ENCODE measurements at places on chromosomes 3 and 15.

- no peak for DNase-seq
These were observed 156.8 kb upstream of the ADAMTS9 start for GRCh38 chr3:64844558-64844957.

DNA sequence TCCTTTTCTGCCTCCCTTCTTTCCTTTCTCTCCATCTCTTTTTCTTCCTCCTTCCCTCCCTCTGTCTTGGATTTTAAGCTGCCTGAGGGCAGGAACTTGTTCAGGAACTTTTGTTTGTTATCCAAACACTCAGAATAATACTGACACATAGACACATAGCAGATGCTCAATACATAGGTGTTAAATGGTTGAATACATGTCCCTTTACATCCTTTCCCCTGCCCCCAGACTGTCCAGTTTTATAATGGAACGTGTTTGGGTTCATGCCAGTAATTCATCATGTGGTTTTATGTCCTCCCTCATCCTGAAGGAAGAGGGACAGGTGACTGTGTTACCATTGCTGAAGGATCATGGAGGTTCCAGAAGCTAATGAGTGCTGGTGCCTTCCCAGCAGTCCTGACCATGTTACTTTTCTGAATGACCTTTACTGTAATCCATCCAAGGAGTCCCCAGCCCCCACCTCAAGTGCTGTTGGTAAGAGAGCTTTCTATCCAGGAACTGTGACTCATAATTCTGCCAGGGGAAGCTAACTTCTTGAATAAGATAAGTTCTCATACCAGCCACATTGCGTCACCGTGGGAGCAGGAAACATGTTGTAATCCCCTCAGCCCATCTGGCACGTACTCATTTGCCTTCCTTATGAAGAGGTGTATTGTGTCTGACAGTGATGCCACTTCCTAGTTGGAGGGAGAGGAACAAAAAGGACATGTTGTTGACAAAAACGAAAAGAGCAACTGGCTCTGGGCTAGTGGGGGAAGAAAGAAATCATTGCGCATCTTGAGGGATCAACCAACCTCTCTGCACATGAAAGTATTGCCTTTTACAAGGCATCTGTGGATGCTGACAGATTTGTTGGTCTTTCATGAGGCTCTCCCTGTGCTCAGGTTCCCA lies 52.4 kb downstream of the IL1RAP start:
- DNase-seq = peak; percentile 99

DNA sequence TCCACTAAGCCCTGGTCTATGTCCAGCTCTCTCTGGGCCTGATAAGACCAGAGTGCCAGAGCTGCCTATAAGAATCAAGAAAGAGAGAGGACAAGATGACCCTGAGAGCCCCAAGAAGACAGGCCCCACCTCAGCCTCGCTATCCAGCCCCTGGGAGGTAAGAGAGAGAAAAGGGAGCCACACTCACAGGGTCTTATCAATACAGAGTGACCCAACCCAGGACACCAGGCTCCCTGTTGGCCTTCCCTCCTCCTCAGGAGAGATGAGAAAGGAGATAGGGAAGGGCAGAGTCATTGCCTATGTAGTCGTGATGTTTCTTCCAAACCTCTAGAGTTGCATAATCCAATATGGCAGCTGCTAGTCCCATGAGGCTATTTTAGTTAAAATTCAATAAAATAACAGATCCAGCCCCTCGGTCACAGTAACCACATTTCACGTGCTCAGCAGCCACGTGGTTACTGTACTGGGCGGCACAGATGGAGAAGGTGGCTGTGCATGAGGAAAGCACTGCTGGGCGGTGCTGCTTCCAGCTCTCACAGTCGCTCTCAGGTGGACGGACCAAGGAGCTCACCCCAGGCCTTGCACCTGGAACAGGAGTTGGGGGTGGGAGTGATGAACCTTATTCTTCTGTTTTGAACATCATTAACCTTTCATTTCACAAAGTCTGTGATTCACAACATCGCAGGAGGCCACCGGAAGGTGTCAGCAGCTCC lies 525.8 kb downstream of the SHQ1 start:
- DNase-seq = no peak

- no peak for DNase-seq
These were observed 30.4 kb downstream of the SLC41A3 start for GRCh38 chr3:126053513-126053912.

DNA sequence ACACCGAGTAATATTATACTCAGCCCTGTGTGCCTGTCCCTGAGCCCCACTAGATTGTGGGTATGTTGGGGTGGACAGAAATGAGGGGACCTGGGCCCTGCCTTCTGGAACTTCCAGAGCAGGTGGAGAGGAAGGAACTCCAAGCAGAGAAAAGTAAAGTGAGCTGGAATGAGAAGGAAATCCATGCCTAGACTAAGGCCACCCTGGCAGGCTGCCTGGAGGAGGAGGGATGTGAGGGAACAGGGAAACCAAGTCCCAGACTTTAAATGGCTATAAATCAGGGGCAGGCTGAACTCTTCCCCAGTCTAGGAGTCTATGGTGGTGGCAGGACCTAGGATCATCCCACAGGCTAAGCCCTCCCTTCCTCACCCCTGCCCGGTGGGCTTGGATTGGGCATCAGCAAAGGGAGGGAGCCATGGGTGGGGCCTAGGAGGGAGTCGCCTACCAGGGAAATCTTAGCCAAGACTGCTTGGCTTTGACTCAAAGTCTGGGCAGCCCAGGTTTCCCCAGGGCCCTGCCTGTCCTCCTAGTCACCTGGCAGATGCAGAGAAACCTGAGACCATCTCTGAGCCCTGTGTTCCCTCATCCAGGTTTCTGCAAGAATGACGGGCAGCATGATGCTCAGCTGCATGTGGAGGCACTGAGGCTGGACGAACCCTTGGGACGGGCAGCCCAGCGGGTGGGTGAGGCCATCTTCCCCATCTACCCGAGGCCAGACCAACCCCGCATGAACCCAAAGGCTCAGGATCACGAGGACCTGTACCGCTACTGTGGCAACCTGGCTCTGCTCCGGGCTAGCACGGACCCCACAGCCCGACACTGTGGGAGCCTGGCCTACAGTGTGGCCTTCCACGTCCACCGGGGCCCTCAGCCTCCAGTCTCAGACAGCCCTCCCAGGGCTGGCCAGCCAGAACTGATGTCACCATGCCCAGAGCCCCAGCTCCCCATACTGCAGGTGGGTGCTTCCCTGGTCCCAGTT lies 15.6 kb upstream of the STRA6 start:
- no peak for DNase-seq

DNA sequence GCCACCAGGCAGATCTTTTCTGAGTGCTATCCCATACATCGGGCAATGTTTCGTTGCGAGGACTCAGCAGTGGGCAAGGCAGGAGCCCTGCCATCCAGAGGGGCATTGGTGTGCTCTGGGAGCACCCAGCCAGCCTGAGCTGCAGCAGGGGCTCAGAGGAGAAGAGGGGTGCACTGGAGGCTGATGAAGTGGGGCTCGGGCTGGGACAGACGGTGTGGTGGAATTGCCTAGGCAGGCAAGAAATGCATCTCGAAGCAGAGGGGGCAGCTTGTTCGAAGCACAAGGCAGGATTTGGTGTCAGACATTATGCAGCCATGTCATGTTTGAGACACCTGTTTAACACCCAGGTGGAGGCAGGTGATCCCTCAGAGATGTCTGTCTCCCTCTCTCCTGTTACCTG lies 19.3 kb downstream of the PAQR5 start:
- no peak for DNase-seq

GRCh38 chr15:77023576-77024272 lies 28.8 kb downstream of the PSTPIP1 start:
- DNase-seq = no peak

GRCh38 chr3:29746163-29746760 lies 465.4 kb downstream of the RBMS3 start:
- no peak for DNase-seq

DNA sequence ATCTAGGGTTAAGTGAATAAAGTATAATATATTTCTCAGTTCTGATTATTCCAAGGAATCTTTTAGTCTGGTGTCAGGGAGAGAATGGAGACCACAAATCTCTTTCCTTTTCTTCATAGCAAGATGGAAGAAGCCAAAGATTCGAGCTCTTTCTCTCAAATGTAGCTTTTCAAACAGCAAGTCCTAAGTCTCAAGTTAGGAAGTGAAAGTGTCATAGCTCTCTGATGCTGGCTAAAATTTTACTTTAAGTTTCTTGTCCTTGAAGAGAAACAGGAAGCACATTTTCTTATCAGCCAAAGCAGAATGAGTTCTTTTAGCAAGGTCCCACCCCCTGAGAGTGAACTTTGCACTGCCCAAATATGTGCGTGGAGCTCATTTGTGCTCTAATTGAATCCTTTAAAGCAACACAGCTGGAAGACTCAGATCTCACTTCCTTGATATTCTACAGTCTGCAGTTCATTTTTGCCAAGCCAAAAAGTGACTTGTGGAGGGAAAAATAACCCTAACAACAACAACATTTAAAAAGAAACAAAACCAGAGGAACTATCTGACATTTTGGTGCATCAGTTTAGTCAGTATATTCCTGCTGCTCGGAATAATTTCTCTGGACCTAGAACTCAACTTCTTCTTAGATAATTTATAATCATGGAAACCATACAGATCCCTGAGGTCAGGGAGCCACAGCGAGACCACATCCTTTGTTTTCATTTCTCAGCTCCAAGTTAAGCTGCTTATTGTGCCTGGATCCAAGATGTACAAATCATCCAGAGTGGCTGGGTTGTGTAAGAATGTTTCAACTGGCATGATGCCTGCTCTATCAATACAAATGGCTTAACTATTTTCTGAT lies 238.7 kb upstream of the P2RY1 start:
- DNase-seq = peak; percentile 82

DNA sequence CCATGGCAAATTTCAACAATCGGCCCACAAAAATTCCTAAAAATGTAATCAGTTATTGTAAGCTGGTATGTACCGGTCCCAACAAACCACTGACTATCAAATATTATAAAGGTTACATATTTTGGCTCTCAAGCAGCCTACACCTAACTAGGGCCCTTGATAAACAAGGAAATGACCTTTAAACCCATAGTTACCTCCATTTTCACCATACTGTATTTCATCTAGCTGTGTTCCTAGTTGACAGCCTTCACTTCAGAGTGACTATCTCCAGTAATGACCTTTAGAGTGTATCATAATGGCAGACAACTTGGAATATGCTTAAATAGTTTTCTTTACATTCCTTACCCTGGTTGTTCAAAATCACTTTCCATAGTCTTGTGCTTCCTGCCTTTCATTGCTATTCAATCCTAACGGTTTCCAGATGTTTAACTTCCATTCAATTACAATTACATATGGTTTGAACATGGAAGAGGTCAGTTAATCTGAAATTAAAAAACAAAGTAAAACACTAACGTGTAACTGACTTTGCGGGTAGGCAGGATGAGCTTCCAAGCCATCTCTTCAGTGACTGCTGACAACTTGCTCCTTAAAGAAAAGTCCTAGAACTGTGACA lies 111.9 kb upstream of the TSC22D2 start:
- DNase-seq = no peak

DNA sequence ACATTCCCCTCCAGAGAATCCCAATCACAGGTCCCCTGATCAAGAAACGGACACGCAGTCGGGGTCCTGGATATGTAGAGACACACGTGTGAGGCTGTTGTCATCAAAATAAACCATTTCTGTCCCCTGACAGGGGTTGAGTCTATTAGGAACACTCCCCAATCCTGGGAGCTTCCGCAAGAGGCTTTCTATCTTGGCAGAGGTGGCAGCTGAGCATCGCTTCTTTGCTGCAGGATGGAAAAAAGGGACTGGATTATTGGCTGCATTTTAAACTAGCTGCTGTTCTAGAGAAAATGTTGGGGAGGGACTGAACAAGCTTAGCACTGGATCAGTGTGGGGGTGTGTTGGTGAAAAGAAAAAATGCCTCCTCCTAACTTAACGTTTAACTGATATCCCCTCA lies 2.5 kb upstream of the CNTN4 start:
- DNase-seq = no peak

DNA sequence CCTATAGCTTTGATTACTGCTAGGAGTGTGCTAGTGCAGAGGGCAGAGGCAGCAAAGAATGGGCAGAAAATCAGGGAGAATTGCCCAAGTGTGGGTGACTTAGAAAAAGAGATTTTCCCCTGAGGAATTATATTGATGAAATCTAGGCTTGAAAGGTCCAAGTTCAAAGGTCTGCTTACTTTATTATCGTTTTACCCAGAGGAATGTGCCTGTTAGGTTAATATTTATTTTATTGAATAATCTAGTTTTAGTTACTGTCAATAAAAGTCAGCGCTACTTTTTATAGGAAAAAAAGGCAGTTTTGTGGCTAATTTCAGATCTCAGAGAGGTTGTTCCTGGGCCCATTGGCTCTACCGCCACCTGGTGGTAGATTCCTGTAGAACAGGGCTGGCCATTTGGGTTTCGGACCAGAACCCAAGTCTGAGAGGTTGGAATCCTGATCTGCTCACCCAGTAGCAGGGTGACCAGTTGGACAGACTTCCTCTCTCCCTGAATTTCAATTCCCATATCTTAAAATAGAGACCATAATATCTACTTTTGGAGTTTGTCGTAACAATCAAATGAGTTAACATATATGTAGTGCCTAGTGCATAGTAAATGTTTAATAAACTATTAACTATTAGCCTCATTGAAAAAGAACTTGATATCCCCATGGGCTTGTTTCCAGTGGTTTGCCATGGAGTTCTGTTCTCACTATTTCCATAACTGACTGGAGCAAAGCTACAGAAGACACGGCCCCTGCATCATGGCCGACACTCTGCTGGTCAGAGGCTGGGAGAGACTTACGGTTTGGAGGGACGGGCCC lies 62.7 kb upstream of the ZNF148 start:
- DNase-seq = peak; percentile 29

DNA sequence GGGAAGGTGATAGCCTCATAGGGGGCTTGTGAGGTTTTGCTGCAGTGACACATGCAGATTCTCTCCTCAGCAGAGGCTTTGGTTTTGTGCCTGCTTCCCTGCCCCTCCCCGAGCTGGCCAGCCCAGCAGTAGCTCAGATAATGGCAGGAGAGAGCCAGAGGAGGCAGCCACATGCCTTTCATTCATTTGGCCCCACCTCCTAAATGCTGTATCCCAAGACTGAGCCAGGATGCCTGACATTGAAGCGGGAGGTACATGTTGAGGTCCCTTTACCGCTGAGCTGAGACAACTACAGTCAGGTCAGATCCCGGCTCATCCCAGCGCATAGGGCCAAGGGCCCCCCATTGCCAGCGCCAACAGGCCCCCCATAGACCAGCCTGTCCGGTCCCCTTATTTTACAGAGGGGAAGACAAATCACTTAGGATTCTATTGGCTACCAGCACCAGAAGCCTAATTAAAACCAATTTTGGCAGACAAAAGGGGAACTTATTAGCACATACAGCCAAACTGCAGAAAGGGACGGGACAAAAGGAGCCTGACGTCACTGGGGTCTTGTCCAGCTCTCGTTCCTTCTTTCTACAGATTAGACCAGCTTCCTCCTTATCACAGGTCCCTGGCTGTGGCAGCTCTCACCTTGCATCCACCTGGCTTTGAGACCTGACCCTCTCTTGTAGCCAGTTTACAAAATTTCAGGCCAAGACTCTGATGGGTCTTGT lies 12.1 kb upstream of the POLG start:
- DNase-seq = no peak

DNA sequence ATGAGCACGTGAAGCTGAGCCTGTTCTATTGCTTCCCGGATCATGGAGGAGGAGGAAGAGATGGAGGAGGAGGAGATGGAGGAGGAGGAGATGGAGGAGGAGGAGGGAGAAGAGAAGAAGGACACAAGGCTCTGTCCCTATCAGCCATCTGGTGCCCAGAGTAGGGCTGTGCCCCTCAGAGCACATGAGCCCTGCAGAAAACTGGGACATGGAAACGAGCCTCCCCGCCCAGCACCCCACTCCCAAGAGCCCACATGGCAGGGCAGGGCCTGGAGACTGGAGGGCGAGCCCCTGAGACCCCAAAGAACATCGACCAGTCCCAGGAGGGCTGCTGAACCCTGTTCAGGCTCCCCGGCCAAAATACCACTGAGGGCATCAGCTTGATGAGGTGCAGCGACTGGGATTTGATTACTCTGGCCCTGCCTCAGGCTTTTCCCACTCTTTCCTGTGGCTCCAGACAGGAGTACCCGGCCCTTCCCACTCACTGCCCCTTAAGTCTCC lies 285.6 kb downstream of the UACA start:
- DNase-seq = no peak
